Keratinocyte (primary cell): ENCODE measurements at places on chromosomes 4 and X. TPM values are rescaled to one million over a fixed set of nuclear protein-coding genes. Genes with fewer than 3 reads are reported as not detected.

GRCh38 chr4:177293208-177294033 is 16.3 kb upstream of the NEIL3 start:
- DNase-seq, result no peak

GRCh38 chrX:68936608-68937007 is 107.8 kb downstream of the EFNB1 start:
- DNase-seq, result peak; percentile 62

DNA sequence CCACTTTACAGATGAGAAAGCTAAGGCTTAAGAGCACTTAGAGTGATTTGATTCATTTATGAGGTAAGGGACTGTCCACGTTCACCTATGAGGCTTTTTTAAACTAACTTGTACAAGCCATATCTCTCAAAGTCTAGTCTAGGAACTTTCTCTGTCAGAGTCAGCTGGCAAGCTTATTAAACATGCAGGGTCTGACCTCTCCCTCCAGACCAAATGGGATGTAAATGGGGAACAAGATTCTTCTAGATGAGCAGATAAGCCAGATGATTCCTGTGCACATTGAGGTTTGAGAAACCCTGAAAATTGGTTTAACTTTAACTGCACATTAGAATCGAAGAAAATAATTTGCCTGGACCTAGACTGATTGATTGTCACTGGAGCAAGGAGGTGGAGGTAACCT is 160.0 kb upstream of the SPRY1 start:
- DNase-seq, result no peak

DNA sequence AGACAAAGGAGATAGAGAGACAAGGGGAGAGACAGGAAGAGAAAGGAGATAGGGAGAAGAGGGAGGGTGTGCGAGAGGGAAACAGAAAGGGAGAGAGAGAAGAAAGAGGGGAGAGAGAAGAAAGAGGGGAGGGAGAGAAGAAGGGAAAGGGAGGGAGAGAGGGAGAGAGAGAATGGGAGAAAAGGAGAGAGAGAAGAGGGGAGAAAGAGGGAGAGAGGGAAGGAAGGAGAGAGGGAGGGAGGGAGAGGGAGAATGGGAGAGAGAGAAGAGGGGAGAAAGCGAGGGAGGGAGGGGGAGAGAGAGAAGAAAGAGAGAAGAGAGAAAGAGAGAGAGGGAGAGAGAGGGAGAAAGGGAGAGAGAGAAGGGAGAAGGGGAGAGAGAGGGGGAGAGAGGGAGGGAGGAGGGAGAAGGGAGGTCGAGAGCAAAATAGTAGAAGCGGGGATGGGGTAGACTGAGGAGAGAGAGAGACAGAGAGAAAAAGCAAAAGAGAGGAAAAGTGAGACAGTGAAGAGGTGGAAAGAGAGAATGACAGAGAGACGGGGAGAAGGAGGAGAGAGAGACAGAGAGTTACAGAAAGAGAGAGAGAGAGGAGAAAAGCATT is 218.2 kb downstream of the DHRSX start:
- DNase-seq, result no peak

- no peak for DNase-seq
Observed at GRCh38 chr4:124055336-124055735, 657.2 kb downstream of the ANKRD50 start.

DNA sequence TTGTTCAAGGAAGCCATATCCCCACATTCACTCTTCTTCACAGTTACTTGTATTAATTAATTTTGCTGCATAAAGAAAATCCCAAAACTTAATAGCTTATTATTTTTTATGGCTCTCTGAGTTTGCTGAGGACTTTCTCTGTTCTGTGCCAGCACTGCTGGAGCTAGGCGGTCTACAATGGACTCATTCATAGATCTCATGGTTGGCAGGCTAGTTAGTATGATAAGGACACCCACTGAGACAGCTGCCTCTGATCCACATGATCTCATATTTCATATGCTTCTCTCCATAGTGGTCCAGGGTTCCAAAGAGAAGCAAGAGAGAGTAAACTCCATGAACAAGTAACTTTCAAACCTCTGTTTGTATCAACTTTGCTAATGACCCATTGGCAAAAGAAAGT is 170.2 kb downstream of the ADGRA3 start:
- DNase-seq, result no peak

DNA sequence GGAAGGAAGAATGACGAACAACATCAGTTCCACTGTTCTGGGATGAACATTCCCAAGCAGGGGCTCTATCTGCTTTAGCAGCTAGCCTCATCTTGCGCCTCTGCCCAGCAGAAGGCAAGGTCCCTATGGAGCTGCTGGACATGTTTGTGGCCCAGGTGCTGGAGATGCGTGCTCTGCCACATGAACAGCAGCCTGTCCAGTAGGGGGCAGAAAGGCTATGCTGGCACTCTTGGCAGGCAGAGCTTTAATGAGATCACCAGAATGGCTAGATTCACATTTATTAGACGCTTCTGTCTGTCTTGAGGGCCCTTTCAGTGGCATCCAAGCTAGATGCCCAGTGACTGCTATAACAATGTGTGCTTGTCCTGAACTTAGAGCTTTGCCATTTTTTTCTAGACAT is 1826.0 kb downstream of the STIM2 start:
- no peak for DNase-seq

GRCh38 chr4:65050786-65051185 is 619.5 kb downstream of the EPHA5 start:
- no peak for DNase-seq

GRCh38 chr4:111883557-111883999 is 261.7 kb upstream of the FAM241A start:
- DNase-seq, result no peak

The ERCC6L gene
- 0.52 to 4.1 TPM (median 3.4 TPM) in 3 replicates for polyA plus RNA-seq

The CSAG2 gene
- polyA plus RNA-seq, result not detected in 3 replicates

The IGSF1 gene
- not detected in 3 replicates for polyA plus RNA-seq

The SPANXD gene
- not detected in 3 replicates for polyA plus RNA-seq

The HTN3 gene
- polyA plus RNA-seq, result not detected in 3 replicates
